ENCODE measurements at places on chromosomes 3 and 15. TPM values are rescaled to one million over a fixed set of nuclear protein-coding genes. Genes with fewer than 3 reads are reported as not detected.

MYO9A gene
- 60.1 TPM for total RNA-seq

PLCL2 gene
- 5.1 TPM for total RNA-seq

PARP6 gene
- total RNA-seq, result 43.4 TPM

STAB1 gene
- total RNA-seq, result 1.1 TPM

CFAP100 gene
- total RNA-seq, result not detected

C3orf80 gene
- total RNA-seq, result 2.2 TPM
